Prostate gland (tissue), 2 donors: ENCODE measurements at places on chromosomes 12 and 14. TPM values are rescaled to one million over a fixed set of nuclear protein-coding genes. Genes with fewer than 3 reads are reported as not detected.

DNA sequence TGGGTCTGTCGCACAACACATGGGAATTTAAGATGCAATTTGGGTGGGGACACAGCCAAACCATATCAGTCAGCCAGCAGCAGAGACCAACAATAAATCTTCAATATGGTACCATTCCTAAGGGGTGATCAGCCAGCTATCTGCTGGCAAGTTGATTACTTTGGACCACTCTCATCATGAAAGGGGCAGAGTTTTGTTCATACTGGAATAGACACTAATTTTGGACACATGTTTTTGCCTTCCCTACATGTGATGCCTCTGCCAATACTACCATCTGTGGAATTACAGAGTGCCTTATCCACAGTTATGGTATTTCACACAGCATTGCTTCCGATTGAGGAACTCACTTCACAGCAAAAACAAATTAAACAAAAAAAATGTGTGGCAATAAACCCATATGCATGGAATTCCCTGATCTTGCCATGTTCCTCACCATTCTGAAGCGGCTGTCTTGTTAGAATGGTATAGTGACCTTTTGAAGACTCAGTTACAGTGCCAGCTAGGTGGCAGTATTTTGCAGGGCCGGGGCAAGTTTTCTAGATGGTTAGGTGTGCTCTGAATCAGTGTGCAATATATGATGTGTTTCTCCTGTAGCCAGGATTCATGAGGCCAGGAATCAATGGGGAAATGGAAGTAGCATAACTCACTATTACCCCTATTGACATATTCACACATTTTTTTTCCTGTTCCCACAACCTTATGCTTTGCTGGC is 179.0 kb upstream of the IGF1 start:
- no peaks in the 10 kb centered on the region for H3K36me3 ChIP-seq
- no peak overlapping the region for H3K4me3 ChIP-seq
- DNase-seq, result no peak
- H3K27ac ChIP-seq, result no peak overlapping the region
- H3K4me1 ChIP-seq, result no peaks in the 10 kb centered on the region
- no peaks in the 10 kb centered on the region for H3K27me3 ChIP-seq

- no peaks in the 10 kb centered on the region for H3K36me3 ChIP-seq
- H3K4me1 ChIP-seq, result no peaks in the 10 kb centered on the region
- no peaks in the 10 kb centered on the region for H3K27me3 ChIP-seq
- H3K27ac ChIP-seq, result no peak overlapping the region
- no peak for DNase-seq
Observed at GRCh38 chr14:59772233-59772632, 98.3 kb downstream of the RTN1 start.

DNA sequence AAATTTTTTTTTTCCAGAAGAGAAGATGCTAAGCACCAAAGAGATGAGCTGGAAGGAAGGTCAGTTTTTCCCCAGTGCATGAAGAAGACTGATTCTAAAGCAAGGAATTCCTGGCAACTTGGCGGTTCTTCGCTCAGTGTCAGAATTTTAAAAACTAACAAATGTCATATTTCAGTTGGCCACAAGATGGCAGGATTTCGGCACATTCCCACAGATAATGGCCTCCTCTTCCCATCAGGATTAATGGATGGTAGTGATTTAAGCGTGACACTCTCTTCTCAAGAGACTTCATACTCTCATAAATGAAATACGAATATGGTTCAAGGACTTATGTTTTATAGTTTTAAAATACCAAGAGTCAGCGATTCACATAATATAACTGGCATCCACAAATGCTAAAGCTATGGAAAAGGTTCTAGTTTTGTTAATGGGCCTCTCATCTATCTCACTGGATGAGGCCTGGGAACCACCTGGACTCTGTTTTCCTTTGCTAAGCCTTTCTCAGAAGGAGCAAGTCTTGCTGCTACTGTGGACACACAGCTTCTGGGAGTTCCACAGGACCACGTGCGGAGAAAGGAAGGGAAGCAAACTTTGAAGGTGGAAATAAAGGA is 46.1 kb upstream of the PTPRO start:
- DNase-seq, result peak; percentile 43
- H3K36me3 ChIP-seq, result no peaks in the 10 kb centered on the region
- H3K27ac ChIP-seq, result no peak overlapping the region
- H3K4me1 ChIP-seq, result peaks cover 9% of the 10 kb centered on the region
- no peak overlapping the region for H3K4me3 ChIP-seq

DNA sequence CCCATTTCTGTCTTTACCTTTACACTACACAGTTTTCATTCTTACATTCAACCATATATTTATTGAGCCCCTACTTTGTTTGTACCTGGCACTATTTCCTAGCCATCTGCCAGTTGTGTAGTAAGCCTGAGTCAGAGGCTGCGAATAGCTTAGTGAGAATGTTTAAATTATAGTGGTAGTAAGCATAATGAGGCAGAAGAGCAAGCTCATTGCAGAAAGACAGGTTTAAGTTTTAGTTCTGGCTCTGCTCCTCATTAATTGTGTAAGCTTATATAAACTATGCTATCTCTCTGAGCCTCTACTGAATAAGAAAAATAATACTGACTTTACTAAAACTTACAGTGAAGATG is 123.5 kb downstream of the NAV3 start:
- H3K27ac ChIP-seq, result no peak overlapping the region
- no peaks in the 10 kb centered on the region for H3K36me3 ChIP-seq
- DNase-seq, result no peak
- H3K4me3 ChIP-seq, result no peak overlapping the region

DNA sequence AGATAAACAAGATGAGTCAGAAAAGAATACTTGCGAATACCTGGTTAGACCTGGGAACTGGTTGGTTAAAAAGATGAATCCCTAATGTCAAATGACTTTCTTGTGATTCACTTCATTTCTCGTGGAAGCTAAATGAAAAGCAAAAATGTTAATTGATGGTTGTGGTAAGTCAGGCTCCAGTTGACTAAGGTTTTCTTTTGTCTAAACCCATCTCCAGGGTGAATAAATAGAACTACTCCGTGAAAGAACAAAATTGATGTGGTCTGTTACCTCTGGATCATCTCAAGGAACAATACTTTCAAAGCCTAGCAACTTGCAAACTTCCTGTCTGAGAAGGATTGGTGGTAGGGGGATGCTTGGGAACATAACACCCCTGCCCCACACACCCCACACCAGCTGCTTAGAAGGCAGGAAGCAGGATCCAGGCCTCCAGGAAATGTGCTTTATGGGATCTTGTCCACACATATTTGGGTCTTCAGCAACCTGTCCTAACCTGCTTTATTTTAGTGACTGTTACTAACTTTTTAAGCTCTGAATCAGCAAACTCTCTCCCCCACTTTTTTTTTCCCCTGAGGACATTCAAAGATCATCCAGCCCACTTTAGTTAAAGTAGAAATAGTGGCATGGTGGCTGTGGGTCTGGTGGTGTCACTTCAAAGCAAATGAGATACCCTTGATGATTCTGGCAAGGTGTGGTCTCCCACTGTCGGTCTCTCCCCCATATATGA is 60.4 kb upstream of the PTHLH start:
- H3K4me1 ChIP-seq, result no peaks in the 10 kb centered on the region
- no peaks in the 10 kb centered on the region for H3K27me3 ChIP-seq
- H3K36me3 ChIP-seq, result no peaks in the 10 kb centered on the region
- H3K4me3 ChIP-seq, result no peak overlapping the region
- DNase-seq, result no peak
- no peak overlapping the region for H3K27ac ChIP-seq

GRCh38 chr14:92731622-92732115 is 16.8 kb downstream of the LGMN start:
- no peaks in the 10 kb centered on the region for H3K27me3 ChIP-seq
- no peak overlapping the region for H3K27ac ChIP-seq
- no peak overlapping the region for H3K4me3 ChIP-seq
- H3K36me3 ChIP-seq, result no peaks in the 10 kb centered on the region
- DNase-seq, result no peak
- no peaks in the 10 kb centered on the region for H3K4me1 ChIP-seq

- no peak overlapping the region for H3K4me3 ChIP-seq
- peak overlapping the region; percentile 54 for H3K27ac ChIP-seq
- H3K4me1 ChIP-seq, result peaks cover 3% of the 10 kb centered on the region
- H3K27me3 ChIP-seq, result no peaks in the 10 kb centered on the region
Observed at GRCh38 chr14:68658943-68659931, 133.6 kb downstream of the ZFP36L1 start.

DNA sequence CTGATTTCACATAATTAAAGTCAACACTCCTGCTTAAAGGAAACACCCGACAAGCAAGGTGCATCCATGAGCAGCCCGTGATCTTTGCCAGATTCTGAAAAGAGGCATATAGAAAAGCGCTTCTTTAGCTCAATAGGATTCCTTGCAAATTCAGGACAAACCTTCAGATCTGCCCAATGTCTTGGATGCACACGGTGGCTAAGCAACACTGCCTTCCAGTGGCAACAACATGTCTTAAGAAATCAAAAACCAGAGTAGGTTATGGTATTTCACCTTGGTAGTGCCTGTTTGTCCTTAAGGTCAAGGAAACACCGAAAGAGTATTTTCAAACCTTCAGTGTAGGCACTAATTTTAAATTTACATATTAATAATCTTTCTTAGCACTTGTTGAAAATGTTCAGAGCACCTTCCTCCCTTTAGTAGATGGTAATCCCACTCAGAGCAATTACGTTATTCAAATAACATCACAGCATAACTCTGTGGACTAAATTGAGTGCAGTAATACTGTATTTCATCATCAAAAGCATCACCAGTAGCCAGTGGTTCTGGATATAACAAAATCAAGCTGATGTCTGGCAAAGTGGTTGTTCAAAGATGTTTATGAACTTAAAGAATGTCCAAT is 58.0 kb upstream of the CDKN3 start:
- H3K36me3 ChIP-seq, result no peaks in the 10 kb centered on the region
- H3K4me1 ChIP-seq, result peaks cover 4% of the 10 kb centered on the region
- no peak for DNase-seq
- H3K4me3 ChIP-seq, result no peak overlapping the region
- no peaks in the 10 kb centered on the region for H3K27me3 ChIP-seq

GRCh38 chr14:73752297-73752992 is 38.3 kb upstream of the PNMA1 start:
- H3K36me3 ChIP-seq, result no peaks in the 10 kb centered on the region
- peak overlapping the region; percentile 95 for H3K27ac ChIP-seq
- DNase-seq, result peak; percentile 92

GRCh38 chr14:100165831-100166440 is 6.5 kb upstream of the DEGS2 start:
- H3K4me3 ChIP-seq, result peak overlapping the region; percentile 6
- H3K27me3 ChIP-seq, result no peaks in the 10 kb centered on the region
- DNase-seq, result no peak

DNA sequence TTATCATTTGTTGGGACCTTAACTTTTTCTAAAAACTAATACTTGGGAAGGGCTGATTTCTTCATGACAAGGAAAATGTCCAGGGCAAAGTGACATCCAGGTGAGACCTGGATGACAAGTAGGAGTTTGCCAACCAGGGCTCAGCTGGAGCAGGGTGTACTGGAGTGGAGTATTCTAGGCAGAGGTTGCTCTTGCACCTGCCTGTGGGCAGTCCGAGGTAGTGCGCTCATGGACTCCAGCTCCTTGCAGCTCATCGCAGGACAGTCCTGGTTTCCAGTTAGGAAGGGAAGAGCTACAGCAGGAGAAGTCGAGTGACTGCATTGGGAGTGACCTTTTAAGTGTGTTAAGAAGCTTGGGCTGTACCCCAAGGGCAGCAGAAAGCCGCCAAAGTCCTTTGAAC is 175.9 kb downstream of the PELI2 start:
- H3K4me1 ChIP-seq, result no peaks in the 10 kb centered on the region
- H3K27ac ChIP-seq, result no peak overlapping the region
- no peak for DNase-seq
- no peaks in the 10 kb centered on the region for H3K36me3 ChIP-seq
- no peaks in the 10 kb centered on the region for H3K27me3 ChIP-seq

- no peak overlapping the region for H3K4me3 ChIP-seq
- no peak for DNase-seq
- no peaks in the 10 kb centered on the region for H3K27me3 ChIP-seq
- H3K27ac ChIP-seq, result no peak overlapping the region
Observed at GRCh38 chr14:74525361-74525851, 31.8 kb downstream of the ISCA2 start.

GRCh38 chr12:47940773-47941474 is 22.5 kb upstream of the TMEM106C start:
- no peaks in the 10 kb centered on the region for H3K4me1 ChIP-seq
- no peak for DNase-seq
- H3K27me3 ChIP-seq, result no peaks in the 10 kb centered on the region
- H3K36me3 ChIP-seq, result no peaks in the 10 kb centered on the region
- H3K4me3 ChIP-seq, result no peak overlapping the region

- no peaks in the 10 kb centered on the region for H3K4me1 ChIP-seq
- H3K27ac ChIP-seq, result no peak overlapping the region
- H3K4me3 ChIP-seq, result no peak overlapping the region
- no peaks in the 10 kb centered on the region for H3K36me3 ChIP-seq
- no peaks in the 10 kb centered on the region for H3K27me3 ChIP-seq
Observed at GRCh38 chr14:54329082-54329695, 67.6 kb upstream of the CDKN3 start.

- no peaks in the 10 kb centered on the region for H3K36me3 ChIP-seq
- no peaks in the 10 kb centered on the region for H3K27me3 ChIP-seq
- DNase-seq, result no peak
- no peaks in the 10 kb centered on the region for H3K4me1 ChIP-seq
Observed at GRCh38 chr14:58077621-58078020, 74.4 kb downstream of the ARMH4 start.

GRCh38 chr14:34241185-34241711 is 220.8 kb downstream of the SPTSSA start:
- DNase-seq, result no peak
- H3K4me1 ChIP-seq, result no peaks in the 10 kb centered on the region
- no peak overlapping the region for H3K4me3 ChIP-seq
- H3K36me3 ChIP-seq, result no peaks in the 10 kb centered on the region
- H3K27ac ChIP-seq, result no peak overlapping the region

- H3K27ac ChIP-seq, result no peak overlapping the region
- no peak overlapping the region for H3K4me3 ChIP-seq
- no peaks in the 10 kb centered on the region for H3K27me3 ChIP-seq
Observed at GRCh38 chr12:125351788-125352187, 286.6 kb downstream of the AACS start.

- peaks cover 8% of the 10 kb centered on the region for H3K4me1 ChIP-seq
- no peaks in the 10 kb centered on the region for H3K36me3 ChIP-seq
- no peaks in the 10 kb centered on the region for H3K27me3 ChIP-seq
- H3K4me3 ChIP-seq, result peak overlapping the region; percentile 44
- no peak for DNase-seq
Observed at GRCh38 chr12:89354612-89355067, 2.3 kb upstream of the DUSP6 start.

Gene TRHDE
- 3.1 TPM for total RNA-seq

Gene C14orf39
- total RNA-seq, result 4.7 TPM

Gene PRKD1
- total RNA-seq, result 82.0 TPM

Gene MYF5
- total RNA-seq, result not detected

Gene AKAP3
- total RNA-seq, result 13.9 TPM

Gene MARCHF9
- total RNA-seq, result 11.1 TPM
